CD4-positive, alpha-beta T cell treated with Interleukin-10 for 1 hour (primary cell): ENCODE measurements at places on chromosomes 12 and 14.
A peak's percentile ranks its signal among the peaks of the same experiment; 100 is the strongest.

GRCh38 chr12:51631591-51631990 is 40.6 kb downstream of the SCN8A start:
- DNase-seq: no peak

- DNase-seq: no peak
Measured at GRCh38 chr12:53057816-53058500, 8.1 kb downstream of the TNS2 start.

GRCh38 chr14:76268047-76268431 is 107.9 kb upstream of the ESRRB start:
- DNase-seq: no peak

- no peak for DNase-seq
Measured at GRCh38 chr12:84128117-84128991, 784.2 kb downstream of the SLC6A15 start.

DNA sequence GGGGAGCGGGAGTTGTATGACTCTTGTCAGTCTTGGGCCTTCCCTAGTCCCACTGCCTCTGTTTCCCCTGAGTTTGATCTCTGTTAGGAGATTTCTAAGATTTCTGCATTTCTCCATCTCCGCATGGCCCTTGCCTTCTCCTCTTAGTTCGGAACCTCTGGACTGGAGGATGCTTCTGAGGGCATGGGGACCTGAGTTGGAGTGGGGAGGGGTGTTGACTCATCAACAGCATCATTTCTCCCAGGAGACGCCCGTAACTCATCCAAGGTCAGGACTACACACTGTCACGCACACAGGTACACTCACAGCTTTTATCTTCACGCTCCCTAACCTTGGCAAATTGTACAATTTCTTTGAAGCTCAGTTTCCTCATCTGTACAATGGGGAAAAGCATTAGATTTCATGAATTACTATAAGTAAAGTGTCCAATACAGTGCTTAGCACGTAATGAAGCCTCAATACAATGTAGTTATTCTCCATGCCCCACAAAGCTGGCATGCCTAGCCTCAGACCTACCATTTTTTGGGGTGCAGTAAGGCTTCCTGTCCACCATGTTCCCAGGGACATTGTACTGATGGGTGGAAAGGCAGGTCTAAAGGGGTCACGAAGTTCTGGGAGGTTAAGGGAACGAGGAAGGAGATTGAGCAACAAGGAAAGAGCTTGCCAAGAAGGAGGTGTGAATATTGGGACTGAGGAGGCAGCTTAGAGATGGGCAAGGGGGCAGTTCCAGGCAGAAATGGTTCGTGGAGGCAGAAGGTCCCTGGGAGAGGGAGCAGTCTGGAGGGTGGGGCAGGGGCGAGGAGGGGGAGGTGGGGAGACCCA is 600 bp upstream of the LAG3 start:
- DNase-seq: no peak

GRCh38 chr14:89720076-89720687 is 234.3 kb downstream of the EFCAB11 start:
- DNase-seq: peak; percentile 61

- no peak for DNase-seq
Measured at GRCh38 chr14:99579903-99580571, 24.0 kb downstream of the CCDC85C start.

GRCh38 chr12:89454080-89454848 is 70.3 kb downstream of the GALNT4 start:
- no peak for DNase-seq

- no peak for DNase-seq
Measured at GRCh38 chr14:82528016-82528415, 994.4 kb upstream of the SEL1L start.

DNA sequence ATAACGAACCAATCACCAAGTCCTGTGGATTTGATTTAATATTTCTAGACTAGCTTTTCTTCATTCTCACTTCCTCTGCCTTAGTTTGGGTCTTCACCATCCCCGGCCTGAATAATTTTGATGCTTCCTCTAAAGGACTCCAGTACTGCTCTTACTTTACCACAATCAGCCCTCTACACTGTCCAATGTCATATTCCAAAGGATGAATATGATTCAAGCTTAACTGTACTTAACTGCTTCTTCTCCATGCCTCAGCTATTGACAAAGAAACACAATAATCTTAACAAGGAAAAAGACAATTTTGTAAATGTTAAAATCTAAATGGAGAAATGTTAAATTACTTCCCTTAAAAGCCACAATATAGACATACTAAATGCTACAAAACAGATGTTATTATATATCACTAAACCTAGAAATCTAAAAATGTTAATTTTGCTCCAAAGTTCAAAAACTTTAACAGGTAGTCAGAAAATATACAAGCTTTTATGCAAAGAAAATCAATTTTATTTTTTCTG is 70.2 kb downstream of the STXBP6 start:
- DNase-seq: no peak

GRCh38 chr14:23580948-23581281 is 2.3 kb upstream of the JPH4 start:
- no peak for DNase-seq

- no peak for DNase-seq
Measured at GRCh38 chr14:69079188-69079742, 73.7 kb downstream of the DCAF5 start.

DNA sequence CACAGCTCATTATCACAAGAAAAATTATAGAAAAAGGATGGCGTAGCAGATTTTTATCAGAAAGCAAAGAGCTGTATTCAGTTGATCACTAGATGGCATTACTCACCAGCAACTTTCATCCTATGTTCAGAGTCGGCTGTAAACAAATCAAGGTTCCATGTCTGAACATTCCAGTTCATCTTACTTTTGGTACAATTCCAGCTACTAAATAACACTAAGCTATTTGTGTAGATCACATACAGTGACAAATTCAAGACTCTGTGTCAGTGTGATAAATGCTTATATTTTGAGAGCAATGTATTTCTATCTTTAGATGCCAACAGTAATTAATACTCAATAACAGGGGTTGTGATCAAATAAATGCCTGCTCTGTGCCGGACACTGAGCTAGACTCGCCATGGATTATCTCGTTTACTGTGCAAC is 30.1 kb downstream of the NRDE2 start:
- peak; percentile 35 for DNase-seq

- no peak for DNase-seq
Measured at GRCh38 chr12:47920913-47921312, 16.1 kb upstream of the VDR start.

- DNase-seq: no peak
Measured at GRCh38 chr12:96514328-96514727, 25.0 kb downstream of the CFAP54 start.

- peak; percentile 47 for DNase-seq
Measured at GRCh38 chr14:68780358-68781160, 12.3 kb downstream of the ZFP36L1 start.

- no peak for DNase-seq
Measured at GRCh38 chr14:32312010-32312331, 17.1 kb upstream of the AKAP6 start.

DNA sequence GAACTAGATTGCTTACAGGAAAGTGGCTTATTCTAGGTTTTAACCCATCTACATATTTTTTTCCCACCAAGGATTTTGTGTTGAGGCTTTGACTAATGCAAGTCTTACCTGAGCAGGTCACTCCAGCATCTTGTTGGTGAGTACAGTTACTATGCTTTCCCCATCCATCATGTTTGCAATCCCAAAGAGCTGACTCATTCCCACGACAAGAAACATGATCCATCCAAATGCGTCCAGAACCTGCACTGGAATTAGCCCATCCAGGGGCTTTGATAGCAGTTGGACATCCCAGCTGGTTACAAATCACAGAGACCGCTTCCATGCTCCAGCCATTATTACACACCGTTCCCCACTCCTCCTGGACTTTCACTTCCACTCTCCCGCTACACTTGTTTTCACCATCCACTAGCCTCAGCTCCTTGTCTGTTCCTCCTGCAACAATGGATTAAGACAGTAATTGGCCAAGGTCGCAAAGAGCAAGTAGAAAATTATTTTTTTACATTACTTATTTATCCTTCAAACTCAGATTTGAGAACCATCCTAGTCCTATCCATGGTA is 2.5 kb downstream of the CD163 start:
- no peak for DNase-seq

GRCh38 chr12:76698316-76698715 is 65.6 kb upstream of the ZDHHC17 start:
- DNase-seq: no peak

DNA sequence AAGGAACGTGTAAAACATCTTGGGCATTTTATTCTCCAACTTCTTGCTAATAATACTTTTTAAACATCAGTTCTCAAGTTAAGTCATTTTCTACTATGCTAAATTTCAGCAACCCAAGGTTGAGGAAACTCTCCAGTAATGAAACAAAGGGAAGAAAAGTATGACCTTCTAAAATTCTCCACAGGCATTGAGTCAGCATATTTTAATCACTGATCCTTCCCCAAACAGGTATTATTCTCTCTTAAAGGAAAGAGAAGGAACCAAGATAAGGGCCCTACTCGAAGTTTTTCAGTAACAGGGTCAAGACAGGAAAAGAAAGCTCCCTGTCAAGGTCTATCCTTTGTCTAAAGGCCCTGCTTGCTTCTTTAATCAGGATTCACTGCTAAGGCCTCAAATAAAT is 3.0 kb downstream of the KICS2 start:
- DNase-seq: no peak

- no peak for DNase-seq
Measured at GRCh38 chr12:72995616-72996015, 723.4 kb downstream of the TRHDE start.

DNA sequence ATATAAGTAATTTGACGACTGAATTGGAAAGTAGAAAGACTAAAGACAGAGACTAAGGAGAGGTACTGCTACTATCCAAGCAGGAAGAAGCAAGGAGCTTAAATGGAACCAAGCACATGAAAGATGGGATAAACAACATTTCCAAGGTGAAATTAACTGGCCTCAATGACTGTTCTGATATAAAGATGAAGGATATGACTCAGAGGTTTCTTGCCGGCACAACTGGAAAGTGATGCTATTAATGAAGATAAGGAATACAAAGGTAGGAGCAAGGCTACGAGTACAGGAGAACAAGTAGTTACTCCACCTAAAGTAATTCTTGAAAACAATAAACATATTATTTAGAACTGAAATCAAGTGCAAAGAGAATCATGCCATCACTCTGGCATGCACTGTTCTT is 6.4 kb downstream of the SNX6 start:
- DNase-seq: no peak

GRCh38 chr12:48061938-48062719 is 43.8 kb downstream of the SENP1 start:
- no peak for DNase-seq

GRCh38 chr14:31085027-31085426 is 58.8 kb upstream of the STRN3 start:
- no peak for DNase-seq

- no peak for DNase-seq
Measured at GRCh38 chr12:124538194-124539082, 29.0 kb downstream of the NCOR2 start.

DNA sequence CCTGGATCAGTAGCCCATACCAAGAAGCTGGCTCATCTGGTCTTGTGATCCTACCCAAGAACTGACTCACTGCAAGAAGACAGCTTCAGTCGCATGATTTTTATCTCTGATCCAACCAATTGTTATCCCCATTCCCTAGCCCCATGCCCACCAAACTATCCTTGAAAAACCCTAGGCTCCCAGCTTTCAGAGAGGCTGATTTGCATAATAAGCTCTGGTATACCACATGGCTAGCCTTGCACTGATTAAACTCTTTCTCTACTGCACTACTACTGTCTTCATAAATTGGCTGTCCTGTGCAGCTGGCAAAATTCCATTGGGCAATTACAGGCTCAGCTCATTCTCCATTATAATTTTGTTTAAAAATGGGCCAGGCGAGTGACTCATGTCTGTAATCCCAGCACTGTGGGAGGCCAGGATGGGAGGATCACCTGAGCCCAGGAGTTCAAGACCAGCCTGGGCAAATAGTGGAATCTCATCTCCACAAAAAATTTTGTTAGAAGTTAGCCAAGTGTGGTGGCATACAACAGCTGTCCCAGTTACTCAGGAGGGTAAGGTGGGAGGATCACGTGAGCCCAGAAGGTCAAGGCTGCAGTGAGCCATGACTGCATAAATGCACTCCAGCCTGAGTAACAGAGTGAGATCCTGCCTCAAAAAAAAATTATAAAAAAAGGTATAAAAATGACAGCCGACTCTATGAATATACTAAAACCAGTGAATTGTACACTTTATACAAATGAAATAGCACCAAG is 76.7 kb upstream of the EIF5 start:
- no peak for DNase-seq

DNA sequence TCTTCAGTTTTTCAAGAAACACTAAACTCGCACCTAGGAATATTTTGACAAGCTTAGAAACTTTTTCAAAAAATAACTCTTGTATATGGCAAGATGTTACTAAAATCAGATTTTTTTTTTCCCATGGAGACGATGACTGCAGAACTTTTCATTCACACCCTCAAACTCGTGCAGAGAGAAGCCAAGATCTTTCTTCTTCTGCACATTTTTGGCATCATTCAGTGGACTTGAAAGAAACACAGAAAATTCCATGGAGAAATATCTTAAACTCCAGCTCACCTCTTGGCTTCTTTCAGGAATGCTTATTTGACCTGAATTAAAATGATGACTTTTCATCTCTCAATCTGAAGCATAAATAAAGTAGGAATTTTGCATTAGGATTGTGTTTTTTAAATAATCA is 919.4 kb downstream of the NRXN3 start:
- no peak for DNase-seq

DNA sequence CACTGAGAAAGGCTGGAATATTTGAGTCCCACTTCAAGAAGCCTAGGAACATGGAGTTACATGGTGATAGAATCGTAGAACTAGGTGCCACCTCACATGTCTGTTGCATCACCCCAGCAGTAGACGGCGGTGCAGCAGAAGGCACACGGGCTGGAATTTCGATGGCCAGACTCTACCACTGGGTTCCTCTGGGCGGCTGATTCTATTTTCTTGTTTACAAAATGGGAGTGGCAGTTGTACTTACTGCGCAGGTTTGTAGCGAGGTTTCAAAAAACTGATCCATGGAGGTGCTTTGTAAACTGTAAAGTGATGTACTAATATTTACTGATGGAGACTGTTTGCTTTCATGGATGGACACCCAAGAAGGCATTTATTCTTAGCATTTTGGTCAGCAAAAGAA is 45.7 kb downstream of the WDR20 start:
- DNase-seq: no peak

- no peak for DNase-seq
Measured at GRCh38 chr12:65696227-65696626, 128.1 kb upstream of the HMGA2 start.

- DNase-seq: no peak
Measured at GRCh38 chr12:101857043-101857558, 20.3 kb upstream of the DRAM1 start.

DNA sequence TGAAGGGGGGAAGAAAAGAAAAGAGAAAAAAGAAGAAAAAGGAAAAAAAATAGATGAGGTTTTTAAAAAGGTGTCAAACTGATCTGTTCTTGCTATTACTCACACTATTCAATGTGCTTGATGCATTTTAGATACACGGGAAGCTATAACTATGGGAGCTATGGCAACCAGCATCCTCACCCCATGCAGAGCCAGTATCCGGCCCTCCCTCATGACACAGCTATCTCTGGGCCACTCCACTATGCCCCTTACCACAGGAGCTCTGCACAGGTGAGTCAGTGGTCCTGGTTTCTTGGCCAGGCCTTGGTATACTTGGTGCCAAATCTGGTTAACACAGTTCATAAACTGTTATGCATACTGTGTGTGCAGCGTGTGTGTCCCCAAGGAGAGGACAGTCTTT is 24.0 kb upstream of the RIC8B start:
- peak; percentile 26 for DNase-seq

- no peak for DNase-seq
Measured at GRCh38 chr12:24697769-24698168, 251.1 kb downstream of the BCAT1 start.
